ENCODE measurements at places on chromosomes 1 and 21.

- no peak for DNase-seq
Observed at GRCh38 chr1:77794550-77794949, 15.1 kb downstream of the MIGA1 start.

- no peak for DNase-seq
Observed at GRCh38 chr1:155003766-155004351, 1.3 kb downstream of the ZBTB7B start.

DNA sequence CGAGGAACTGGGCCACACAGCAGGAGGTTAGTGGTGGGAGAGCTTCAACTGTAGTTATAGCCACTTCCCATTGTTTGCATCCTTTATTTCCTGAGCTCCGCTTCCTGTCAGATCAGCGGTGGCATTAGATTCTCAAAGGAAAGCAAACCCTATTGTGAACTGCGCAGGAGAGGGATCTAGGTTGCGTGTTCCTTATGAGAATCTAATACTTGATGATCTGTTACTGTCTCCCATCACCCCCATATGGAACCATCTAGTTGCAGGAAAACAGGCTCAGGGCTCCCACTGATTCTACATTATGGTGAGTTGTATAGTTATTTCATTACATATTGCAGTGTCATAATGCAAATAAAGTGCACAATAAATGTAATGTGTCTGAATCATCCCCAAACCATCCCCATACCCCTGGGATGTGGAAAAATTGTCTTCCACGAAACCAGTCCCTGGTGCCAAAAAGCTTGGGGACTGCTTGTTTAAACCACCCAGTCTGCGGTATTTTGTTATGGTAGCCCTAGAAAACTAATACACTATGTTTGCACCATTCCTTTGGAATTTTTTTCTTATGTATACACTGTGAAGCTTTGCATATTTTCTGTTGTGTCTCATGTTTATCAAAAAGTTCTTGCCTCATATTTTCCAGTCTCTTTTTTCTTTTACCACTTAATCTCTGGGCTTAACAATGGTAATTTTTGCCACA lies 136.6 kb upstream of the IVNS1ABP start:
- no peak for DNase-seq

GRCh38 chr1:33762962-33763361 lies 100.9 kb upstream of the HMGB4 start:
- DNase-seq = no peak

All from inflammatory macrophage treated with lipopolysaccharide for 4 hours (primary cell).